ENCODE measurements at places on chromosomes 1 and 21. TPM values are rescaled to one million over a fixed set of nuclear protein-coding genes. Genes with fewer than 3 reads are reported as not detected.

Gene RGS13
- total RNA-seq, result under 0.01 TPM

Gene EPS15
- total RNA-seq, result 49.6 TPM

Gene OPTC
- total RNA-seq, result not detected

Gene ODR4
- 16.8 TPM for total RNA-seq

Gene CRNN
- total RNA-seq, result not detected

Gene FAM177B
- total RNA-seq, result not detected

Gene OR2T2
- total RNA-seq, result not detected

Gene NCMAP
- not detected for total RNA-seq

Gene FCRL3
- not detected for total RNA-seq

Gene NBPF26
- 31.6 TPM for total RNA-seq

Gene NPPA
- total RNA-seq, result not detected

Gene SDC3
- 14.3 TPM for total RNA-seq

Gene UBL4B
- total RNA-seq, result not detected

Gene PRDM16
- 1.6 TPM for total RNA-seq

Gene ARHGEF16
- 1.2 TPM for total RNA-seq

Gene LCE1B
- not detected for total RNA-seq

Gene CC2D1B
- 25.2 TPM for total RNA-seq

Gene NTPCR
- total RNA-seq, result 15.8 TPM

Gene RAP1GAP
- total RNA-seq, result not detected

Gene RSPH1
- total RNA-seq, result not detected

Gene CYP4X1
- 0.20 TPM for total RNA-seq

Gene PDPN
- 0.59 TPM for total RNA-seq

Gene LRRC53
- not detected for total RNA-seq

Gene TP53BP2
- total RNA-seq, result 14.3 TPM

Gene HLX
- total RNA-seq, result 5.1 TPM

Gene SERTAD4
- 0.20 TPM for total RNA-seq

Gene FCN3
- not detected for total RNA-seq

Gene NBPF4
- total RNA-seq, result not detected

Gene C1orf94
- total RNA-seq, result under 0.01 TPM

Gene TOE1
- total RNA-seq, result 16.2 TPM

Gene ZNF697
- 12.9 TPM for total RNA-seq

Gene CD1E
- not detected for total RNA-seq

Gene SPATA21
- total RNA-seq, result not detected

Data from subcutaneous preadipocyte (primary cell).